ENCODE measurements at places on chromosomes 5 and 9.

GRCh38 chr5:9015937-9016270 is 530.0 kb downstream of the SEMA5A start:
- DNase-seq: no peak

- DNase-seq: no peak
These were observed 38.2 kb upstream of the GRAMD2B start for GRCh38 chr5:126384985-126385384.

DNA sequence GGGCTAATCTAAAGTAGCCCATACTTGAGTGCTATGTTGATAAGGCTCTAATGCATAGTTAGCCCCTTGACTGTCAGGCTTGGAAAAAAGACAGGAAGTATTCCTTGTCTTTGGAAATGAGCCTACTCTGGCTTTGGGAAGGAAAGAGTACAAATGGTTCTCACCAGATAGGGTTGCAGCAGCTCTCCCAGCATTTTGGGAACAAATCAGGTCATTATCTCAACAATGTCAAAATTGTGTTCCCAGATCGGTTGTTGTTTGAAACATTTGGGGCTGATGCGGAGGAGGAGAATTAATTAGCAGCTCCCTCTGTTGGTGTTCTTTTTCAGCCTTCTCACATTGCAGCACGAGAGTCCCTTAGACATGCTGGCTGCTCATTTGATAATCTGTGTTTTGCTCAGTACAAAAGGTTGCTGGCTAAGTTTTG is 294.7 kb upstream of the DMRT1 start:
- DNase-seq: no peak

DNA sequence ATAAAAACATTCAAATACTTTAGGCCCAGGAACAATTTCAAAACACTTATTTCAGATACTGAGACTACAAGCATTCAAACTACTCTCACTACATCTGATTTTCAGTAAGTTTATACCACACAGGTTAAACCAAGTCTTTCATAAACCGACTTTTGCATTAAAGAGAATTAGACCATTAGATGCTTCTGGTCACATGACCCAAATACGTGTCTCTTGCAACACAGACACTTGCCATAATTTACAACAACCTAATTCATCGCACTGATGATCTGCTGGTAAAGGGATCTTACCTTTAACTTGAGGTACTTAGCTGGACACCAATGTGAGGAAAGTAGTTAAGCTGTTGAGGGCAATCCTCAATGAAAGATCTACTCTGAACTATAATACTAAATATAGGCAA is 3.2 kb downstream of the HNRNPH1 start:
- DNase-seq: no peak

GRCh38 chr5:123112196-123112595 is 23.2 kb downstream of the PRDM6 start:
- DNase-seq: no peak

DNA sequence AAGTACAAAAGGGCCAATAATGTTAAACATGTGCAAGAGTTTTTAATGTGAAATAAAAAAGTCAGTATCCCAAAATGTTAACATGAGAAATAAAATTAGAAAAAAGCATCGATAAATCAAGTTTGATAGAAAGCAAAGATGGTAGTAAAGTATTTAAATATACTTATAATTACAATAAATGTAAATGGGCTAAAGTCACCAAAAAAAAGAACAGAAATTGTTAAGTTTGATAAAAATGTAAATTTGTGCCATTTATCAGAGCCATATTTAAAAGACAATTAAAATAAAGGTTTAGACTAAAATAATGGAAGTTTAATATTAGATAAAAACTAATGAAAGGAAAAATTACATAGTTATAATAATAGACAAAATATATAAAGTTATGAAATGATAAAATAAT is 500.5 kb downstream of the TMEM232 start:
- no peak for DNase-seq

DNA sequence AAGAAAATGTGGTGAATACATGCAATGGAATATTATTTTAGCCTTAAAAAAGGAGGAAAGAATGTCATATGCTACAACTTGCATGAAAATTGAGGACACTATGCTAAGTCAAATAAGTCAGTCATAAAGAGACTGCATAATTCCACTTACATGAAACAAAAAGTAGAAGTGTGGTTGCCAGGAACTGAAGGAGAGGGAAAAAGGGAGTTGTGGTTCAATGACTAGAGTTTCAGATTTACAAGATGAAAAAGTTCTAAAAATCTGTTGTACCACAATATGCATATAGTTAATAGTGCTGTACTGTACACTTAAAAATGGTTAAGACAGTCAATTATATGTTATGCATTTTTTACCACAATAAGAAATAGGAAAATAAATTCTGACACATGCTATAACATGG is 95.4 kb downstream of the SLC44A1 start:
- DNase-seq: no peak

- no peak for DNase-seq
These were observed 23.8 kb downstream of the ALG2 start for GRCh38 chr9:99197987-99198386.

- DNase-seq: no peak
These were observed 50.2 kb upstream of the CAST start for GRCh38 chr5:96611946-96612345.

DNA sequence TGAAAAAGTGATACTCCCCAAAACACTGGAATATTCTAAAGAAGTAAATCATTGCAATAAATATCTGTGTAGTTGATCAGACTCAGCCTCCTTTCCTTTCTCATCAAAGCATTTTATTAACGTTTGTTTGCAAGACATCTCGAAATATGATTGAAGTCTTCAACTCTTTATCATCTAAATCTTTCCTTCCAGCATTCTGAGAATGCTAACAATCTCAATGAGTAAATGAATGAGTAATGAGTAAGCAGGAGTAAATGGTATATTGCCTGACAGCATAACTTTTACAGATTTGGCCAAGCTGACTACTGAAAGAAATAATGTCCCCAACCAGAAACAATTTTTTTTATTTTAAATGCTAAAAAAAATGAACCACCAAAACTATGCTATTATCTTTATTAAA is 157.1 kb downstream of the SLCO4C1 start:
- no peak for DNase-seq

GRCh38 chr5:143110591-143110990 is 292.9 kb downstream of the NR3C1 start:
- DNase-seq: no peak

- DNase-seq: no peak
These were observed 98.7 kb downstream of the CCDC192 start for GRCh38 chr5:127801751-127802476.

GRCh38 chr9:38277601-38278200 is 114.8 kb upstream of the ALDH1B1 start:
- DNase-seq: no peak

- peak; percentile 2 for DNase-seq
These were observed 45.2 kb downstream of the AHRR start for GRCh38 chr5:366541-367357.

- no peak for DNase-seq
These were observed 84.5 kb downstream of the SLC1A1 start for GRCh38 chr9:4574657-4575243.

DNA sequence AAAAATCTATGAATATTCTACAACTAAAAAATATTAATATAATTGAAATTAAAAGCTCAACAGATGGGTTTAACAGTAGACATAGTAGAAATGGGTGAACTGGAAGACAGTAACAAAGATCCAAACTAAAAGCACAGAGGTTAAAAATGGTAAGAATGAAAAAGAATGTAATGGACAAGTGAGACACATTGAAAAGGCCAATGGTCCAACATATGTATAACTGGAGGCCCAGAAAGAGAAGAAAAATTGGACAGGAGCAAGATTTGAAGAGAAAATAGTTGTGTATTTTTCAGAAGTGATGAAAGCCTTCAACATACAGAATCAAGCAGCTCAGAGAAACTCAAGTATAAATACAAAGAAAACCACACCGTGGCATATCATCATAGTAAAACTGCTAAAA is 58.6 kb downstream of the PCDHGC5 start:
- no peak for DNase-seq

GRCh38 chr9:135667463-135668001 is 4.4 kb downstream of the LCN9 start:
- DNase-seq: no peak

- DNase-seq: no peak
These were observed 424.6 kb upstream of the KLF4 start for GRCh38 chr9:107914151-107914550.

DNA sequence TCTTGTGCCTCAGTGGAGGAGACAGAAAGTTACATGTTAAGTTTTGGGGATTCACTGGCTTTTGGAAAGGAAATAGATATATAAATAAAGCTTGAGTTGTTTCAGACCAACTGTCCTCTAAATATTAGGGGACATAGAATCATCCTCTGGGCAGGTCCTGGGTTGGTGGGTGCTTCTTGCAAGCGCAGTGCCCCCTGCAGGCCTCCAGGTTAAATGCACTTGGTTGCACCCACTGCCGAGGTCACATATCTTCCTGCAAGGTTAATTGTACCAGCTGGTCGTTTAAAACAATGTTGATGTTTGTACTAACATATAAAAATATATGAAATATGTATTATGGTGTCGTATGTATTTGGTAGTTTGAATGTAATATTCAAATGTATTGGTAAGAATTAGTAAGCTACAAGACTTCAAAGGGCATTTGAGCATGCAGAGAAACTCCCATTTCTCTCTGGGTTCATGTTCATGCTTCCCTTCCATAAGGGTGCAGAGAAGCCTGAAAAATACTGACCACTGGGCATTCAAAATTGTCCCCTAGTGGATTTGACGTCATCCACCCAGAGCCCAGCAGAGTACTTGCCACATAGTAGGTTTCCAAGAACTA is 87.0 kb downstream of the ZNF618 start:
- peak; percentile 63 for DNase-seq

GRCh38 chr5:5304361-5305020 is 118.0 kb upstream of the ICE1 start:
- DNase-seq: no peak

DNA sequence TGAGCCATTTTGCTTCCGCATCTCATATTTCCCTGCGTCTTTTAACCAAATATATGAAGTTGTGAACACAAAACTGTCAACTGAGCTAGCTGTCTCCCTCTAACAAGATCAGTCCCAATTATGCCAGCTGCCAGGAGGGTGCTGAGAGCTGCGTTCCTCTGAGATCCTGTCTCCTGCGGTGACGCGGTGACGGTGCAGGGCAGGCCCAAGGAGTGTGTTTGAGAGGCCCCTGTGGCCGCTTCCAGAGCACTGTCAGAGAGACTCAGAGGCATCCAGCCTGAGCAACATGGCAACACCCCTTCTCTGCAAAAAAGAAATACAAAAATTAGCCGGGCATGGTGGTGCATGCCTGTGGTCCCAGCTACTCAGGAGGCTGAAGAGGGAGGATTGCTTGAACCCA is 126.3 kb upstream of the FOXD4L5 start:
- no peak for DNase-seq

DNA sequence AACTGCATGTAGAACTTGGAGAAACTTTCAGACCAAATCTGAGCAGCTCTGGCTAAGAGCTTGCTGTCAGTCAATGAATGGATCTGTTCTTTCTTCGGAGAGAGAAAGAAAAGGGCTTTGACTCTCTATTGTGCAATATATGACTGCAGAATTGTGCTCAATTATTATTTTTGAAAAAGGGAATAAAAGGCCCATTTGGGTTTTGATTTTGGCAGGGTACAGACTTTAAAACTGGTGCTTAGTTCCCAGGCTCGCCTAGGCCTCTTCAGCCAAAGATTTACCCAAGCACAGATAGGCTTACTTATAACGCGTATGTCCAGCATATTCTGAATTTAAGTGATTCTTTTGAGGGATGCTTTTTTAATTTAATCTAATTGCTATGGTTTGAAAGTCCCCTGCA is 59.3 kb downstream of the RETREG1 start:
- no peak for DNase-seq

GRCh38 chr9:70504834-70505233 is 90.4 kb upstream of the KLF9 start:
- no peak for DNase-seq

Data from activated naive CD4-positive, alpha-beta T cell treated with anti-CD3 and anti-CD28 coated beads for 36 hours (primary cell).